CD4-positive, alpha-beta memory T cell (primary cell): ENCODE measurements at places on chromosomes 2 and 18.

- no peak for DNase-seq
Observed at GRCh38 chr2:45130736-45131135, 121.5 kb upstream of the SIX2 start.

GRCh38 chr2:10521356-10522169 is 73.4 kb upstream of the ODC1 start:
- DNase-seq, result no peak

- no peak for DNase-seq
Observed at GRCh38 chr18:8413751-8414150, 195.5 kb upstream of the RAB12 start.

- no peak for DNase-seq
Observed at GRCh38 chr2:170566138-170566537, 149.0 kb upstream of the SP5 start.

GRCh38 chr18:43686709-43687108 is 409.4 kb upstream of the SYT4 start:
- no peak for DNase-seq

DNA sequence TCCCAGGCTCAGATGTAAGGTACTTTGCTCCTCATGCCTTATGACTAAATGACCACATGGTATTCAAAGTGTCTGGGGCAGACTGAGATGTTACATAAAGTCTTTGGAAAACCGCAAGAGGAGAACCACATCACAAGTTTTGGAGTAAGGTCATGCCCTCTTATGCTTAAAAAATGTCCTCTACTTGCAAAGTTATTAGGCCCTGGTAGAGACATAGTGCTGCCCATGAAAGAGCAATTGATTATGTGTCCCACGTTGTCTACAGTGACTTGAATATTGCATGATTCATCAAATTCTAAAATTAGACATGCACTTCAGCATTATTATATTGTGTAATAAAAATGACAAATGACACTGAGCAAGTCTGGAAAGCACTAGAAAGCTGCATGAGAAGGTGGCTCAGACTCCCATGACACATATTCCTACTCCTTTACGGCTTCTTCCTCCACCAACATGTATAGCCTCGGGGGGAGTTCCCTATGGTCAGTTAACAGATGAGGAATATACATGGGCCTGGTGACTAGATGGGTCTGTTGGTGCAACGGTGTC is 602.6 kb upstream of the VRK2 start:
- no peak for DNase-seq

DNA sequence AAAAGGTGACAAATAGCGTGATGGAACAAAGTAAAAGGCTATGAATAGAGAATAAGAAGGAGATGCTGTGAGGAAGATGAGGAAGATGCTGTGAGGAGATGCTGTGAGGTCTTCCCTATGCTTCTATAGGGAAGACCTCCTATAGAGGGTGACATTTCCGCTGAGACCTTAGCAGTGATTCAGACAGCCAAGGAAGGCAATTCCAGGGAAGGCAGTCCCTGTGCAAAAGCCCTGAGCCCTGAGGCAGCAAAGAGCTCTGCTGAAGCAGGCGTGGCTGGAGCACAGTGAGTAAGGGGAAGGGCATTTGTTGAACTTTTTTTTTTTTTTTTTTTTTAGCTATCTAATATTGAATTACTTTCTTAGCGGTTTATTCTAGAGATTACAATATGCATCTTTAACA is 142.7 kb upstream of the FOSL2 start:
- DNase-seq, result no peak

GRCh38 chr2:98374286-98374685 is 28.0 kb downstream of the CNGA3 start:
- no peak for DNase-seq

GRCh38 chr2:223566396-223566795 is 35.8 kb downstream of the SCG2 start:
- DNase-seq, result no peak

- DNase-seq, result no peak
Observed at GRCh38 chr2:189439342-189439741, 1.9 kb upstream of the WDR75 start.

- no peak for DNase-seq
Observed at GRCh38 chr18:27712066-27712465, 464.9 kb downstream of the CDH2 start.

- DNase-seq, result no peak
Observed at GRCh38 chr2:20100711-20101110, 49.3 kb upstream of the LAPTM4A start.

DNA sequence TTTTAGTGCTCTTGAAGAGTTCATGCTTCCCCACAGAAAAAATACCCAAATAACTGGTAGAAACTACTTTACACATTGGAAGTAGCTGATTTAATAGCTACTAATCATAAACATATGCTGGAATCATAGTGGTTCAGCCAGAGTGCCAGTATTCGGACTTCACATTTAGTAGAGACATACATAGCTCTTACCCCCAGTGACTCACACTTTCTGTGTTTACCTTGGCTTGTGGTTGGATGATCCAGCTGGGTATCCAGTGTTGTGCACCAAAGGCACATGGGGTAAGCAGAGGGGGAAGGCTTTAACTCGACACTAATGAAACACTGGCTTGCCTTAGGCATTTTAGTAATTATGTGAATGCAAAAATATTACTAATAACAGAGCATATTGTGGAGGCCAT is 18.1 kb downstream of the ARHGAP28 start:
- no peak for DNase-seq

GRCh38 chr2:204473224-204473623 is 72.1 kb upstream of the PARD3B start:
- DNase-seq, result no peak

- DNase-seq, result no peak
Observed at GRCh38 chr2:70141902-70142589, 48.8 kb downstream of the C2orf42 start.

DNA sequence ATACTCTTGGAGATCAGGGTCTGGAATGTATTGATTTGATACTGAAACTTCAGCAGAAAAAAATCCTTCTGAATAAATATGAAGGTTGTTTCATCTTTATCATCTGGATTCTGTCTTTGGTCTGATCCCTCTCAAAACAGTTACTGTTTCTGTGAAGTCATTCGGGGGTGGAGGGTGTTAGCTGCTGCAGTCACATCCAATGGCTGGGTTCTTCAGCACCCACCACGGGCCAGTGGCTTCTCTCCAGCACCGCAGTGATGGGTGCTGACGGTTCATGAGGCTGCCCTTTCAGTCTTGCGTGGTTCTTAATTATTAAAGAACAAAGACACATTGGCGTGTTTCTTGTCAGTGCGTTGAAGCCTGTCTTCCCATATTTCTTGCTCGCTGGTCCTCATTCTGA is 148.0 kb downstream of the LDLRAD4 start:
- DNase-seq, result no peak

GRCh38 chr18:5469340-5469739 is 74.5 kb downstream of the EPB41L3 start:
- DNase-seq, result no peak

DNA sequence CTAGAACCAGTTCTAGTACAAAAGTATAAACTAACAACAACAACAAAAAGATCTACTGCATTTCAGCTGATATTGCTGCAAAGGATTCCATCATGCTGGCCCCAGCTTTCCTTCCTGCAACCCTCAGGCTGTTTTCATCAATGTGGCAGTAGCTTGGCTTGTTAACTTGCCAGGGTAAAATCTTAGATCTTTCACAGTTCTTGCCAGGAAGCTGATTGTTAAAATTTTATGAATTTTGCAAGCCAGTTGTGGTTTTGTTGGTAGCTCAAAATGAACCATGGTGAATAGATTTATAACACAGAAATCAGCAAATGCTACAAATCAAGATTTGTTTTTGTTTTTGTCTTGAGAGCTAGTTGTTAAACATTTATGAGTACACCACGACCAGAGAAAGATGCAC is 19.3 kb downstream of the CCDC178 start:
- no peak for DNase-seq

GRCh38 chr2:241584436-241584835 is 25.9 kb downstream of the BOK start:
- no peak for DNase-seq

DNA sequence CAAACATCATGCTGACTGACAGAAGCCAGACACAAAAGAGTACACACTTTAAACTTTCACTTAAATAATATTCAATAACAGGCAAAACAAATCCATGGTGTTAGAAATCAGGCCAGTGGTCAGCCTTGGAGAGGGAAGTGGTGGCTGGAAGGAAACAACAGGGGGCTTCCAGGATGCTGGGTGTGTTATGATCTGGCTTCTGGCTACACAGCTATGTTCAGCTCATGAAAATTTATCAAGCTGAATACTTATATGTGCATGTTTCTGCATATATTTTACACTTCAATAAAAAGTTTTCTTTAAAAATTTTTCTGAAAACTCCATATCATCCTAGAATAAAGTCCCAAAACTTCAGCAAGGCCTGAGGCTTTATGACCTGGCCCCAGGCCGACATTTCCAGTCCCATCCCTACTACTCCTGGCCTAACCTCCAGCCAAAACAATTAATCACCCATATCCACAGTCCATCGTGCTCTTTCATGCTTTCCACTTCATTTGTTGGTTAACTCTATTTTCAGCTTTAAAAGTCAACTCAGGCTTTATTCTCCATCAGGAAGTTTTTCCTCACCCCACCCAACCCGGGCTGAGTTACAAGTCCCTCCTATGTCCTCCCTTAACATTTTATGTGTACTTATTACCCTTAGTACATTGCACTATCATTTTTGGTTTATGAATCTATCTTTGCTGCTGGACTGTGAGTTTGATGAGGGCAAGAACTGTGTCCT is 27.9 kb upstream of the SPTBN1 start:
- no peak for DNase-seq

DNA sequence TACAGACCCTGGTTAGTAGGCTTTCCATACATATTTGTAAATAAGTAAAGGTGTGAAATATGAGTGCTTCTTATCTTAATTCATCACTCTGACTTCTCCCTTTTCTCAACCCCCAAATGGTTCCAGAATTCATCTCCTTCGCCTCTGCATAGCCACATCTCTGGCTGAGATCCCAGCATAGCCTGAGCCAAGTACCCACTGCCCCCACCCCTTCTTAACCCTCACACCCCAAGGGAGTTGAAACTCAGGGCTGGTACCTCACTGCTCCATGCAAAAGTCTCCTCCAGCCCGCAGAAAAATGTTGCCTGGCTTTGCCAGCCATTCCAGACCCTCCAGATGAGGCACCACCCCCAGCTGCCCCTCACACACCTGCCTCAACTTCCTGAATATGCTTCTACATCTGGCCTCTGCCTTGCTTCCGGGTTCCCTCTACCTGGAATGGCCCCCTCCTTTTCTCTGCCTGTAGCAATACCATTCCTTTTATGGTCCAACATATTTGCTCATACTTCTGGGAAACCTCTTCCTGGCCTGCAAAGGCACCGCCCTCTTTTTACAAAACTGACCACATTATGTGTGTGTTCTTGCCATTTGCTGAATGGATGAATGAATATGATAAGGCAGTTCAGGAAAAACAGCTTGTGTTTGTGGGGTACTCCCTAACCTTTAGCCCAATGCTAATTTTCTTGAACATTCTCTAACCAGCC is 112.8 kb downstream of the CELF4 start:
- DNase-seq, result no peak

GRCh38 chr2:234980451-234981187 is 28.8 kb downstream of the SH3BP4 start:
- DNase-seq, result no peak

DNA sequence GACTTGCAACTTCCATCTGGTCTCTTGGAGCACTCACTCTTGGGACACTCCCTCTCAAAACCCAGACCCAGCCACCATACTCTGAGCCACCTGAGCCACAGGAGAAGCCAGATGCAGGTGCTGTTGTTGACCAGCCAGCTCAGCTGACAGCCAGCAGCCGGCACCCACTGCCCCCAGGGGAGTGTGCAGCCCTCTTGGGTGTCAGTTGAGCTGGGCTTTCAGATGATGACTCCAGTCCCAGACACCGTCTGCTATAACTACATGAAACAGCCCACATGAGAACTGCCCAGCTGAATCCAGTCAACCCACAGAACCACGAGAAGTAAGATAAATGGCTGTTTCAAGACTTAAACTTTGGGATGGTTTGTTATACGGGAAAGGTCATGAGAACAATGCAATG is 10.7 kb upstream of the IGFBP2 start:
- DNase-seq, result no peak

- DNase-seq, result no peak
Observed at GRCh38 chr2:148730085-148730484, 85.5 kb downstream of the EPC2 start.

DNA sequence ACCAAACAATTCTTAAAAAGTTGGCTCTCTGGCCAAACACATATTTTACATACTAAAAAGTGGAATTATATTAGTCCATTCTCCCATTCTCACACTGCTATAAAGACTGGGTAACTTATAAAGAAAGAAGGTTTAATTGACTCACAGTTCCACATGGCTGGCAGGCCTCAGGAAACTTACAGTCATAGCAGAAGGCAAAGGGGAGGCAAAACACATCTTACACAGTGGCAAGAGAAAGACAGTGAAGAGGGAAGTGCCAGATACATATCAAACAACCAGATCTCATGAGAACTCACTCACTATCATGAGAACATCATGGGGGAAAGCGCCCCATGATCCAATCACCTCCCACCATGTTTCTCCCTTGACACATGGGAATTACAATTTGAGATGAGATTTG is 42.6 kb downstream of the EDAR start:
- DNase-seq, result no peak

DNA sequence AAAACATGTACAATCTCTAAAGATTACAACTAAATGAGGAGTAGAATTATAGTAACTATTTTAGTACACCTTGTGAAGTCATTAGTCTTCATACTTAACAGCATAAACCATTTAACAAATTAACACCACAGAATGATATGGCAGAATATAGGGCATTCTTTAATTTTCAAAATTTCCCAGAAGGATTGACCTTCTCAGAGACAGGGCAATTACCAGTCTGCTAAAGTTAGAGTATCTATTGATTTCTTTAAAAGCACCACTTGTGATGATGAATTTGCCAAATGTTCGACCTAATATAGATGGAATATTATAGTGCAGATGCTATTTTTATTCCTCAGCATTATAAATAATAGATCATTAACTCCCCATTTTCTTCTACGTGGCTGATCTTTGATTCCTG is 192.6 kb downstream of the DPP4 start:
- DNase-seq, result no peak

DNA sequence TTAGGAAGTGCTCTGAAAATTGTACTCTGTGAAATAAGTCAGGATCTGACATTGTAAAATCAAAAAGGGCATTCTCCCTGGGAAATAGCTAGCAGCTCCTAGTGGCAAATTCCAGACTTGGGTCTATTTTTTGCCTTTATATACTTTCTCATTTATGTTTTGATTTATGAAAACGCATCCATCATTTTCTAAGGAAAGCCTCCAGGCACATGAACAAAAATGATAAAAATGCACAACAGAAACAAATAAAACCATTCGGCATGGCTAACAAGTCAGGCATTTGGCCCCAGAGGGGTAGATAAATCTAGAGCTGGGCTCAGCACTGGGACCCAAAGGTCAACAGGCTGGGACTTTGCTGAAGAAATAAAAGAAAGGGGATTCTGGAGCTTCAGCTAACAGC is 167.0 kb downstream of the BCL11A start:
- DNase-seq, result no peak

- no peak for DNase-seq
Observed at GRCh38 chr2:86249579-86250391, 50.5 kb downstream of the MRPL35 start.

- DNase-seq, result no peak
Observed at GRCh38 chr18:77815666-77816338, 566.2 kb downstream of the GALR1 start.

GRCh38 chr2:237475704-237476141 is 11.3 kb upstream of the MLPH start:
- no peak for DNase-seq
